ENCODE measurements at places on chromosomes 4 and X.
A peak's percentile ranks its signal among the peaks of the same experiment; 100 is the strongest.

- DNase-seq = no peak
These were observed 23.6 kb downstream of the TMEM255A start for GRCh38 chrX:120287513-120288112.

- DNase-seq = no peak
These were observed 128.6 kb downstream of the SHROOM3 start for GRCh38 chr4:76563454-76564122.

DNA sequence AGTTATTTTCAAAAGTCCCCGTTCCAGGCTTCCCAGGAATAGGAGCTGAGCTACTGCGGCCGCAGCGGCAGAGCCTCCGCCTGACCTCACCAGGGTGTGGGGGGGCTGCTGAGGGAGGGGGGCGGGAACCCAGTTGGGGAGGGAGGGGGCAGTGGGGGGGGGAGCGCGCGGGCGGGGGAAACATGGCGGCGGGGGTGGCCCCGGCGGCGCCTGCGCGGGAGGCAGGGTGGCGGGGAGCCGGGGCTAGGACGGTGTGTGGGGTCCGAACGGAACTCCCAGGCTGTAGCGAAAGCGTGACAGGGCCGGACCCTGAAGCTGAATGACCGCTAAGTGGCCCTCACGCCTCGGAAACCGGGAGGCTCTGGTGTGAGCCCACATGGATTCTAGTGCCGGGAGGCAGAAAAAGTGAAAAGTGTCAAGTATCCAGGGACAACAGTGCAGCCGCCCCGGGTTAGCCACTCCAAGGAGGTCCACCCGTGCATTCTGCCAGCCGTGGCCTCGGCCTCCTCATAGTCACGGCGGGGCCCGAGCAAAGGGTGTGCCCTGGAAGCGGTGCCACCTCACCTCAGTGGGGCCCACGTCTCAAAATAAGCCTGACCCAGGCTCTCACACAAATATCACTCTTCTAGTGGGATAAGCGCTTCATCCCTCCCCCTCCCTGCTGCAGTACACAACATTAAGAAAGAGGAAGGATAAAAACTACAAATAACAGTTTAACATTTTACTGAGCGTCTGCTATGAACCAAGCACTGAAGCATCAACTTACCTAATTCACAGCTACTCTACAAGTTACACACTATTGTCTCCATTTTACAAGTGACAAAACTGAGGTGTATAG, at the start of gene KLHL13:
Gene KLHL13, minus strand, starts transcription at position 98 of the 838 bp plus-strand sequence. CDS start 88,337 bp downstream, outside the sequence.
- peak; percentile 70 for DNase-seq

- no peak for DNase-seq
These were observed 510.9 kb downstream of the PPP4R3C start for GRCh38 chrX:26952213-26952612.

GRCh38 chrX:76550016-76550415, 122.5 kb downstream of the MAGEE1 start:
- no peak for DNase-seq

- no peak for DNase-seq
These were observed 168.5 kb upstream of the MXRA5 start for GRCh38 chrX:3514996-3515395.

DNA sequence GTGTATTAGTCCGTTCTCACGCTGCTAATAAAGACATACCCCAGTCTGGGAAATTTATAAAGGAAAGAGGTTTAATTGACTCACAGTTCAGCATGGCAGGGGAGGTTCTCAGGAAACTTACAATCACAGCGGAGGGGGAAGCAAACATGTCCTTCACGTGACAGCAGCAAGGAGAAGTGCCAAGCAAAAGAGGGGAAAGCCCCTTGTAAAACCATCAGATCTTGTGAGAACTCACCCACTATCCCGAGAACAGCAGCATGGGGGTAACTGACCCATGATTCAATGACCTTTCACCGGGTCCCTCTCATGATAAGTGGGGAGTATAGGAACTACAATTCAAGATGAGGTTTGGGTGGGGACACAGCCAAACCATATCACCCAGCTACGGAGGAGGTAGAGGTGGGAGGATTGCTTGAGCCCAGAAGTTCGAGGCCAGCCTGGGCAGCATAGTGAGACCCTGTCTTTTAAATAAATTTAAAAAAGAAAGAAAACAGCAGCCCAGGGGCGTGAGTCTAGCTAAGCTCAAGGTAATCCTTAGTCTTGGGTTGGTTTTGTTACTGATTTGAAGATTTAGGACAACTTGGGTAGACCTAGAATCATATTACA, 46.4 kb upstream of the TMEM131L start:
- no peak for DNase-seq

GRCh38 chr4:121428721-121429120, 47.9 kb upstream of the QRFPR start:
- no peak for DNase-seq

DNA sequence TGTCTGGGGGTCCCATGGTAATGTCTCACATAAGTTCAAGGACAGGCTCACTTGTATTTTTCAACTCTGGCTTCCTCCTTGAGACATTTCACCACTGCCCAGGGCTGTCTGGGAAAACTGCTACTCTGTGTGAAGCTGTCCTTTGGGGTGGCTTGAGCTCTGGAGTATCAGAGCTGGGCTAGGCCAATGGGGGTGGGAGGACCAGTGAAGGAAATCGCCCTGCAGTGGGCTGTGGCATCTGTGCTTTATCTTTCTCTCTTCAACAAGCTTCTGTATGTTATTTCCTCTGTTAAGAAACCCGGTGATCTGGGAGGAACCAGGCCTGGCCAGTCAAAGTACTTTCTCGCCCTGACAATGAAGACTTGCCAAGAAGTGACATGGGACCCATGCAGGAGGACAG, 87.4 kb downstream of the SMIM20 start:
- DNase-seq = no peak

DNA sequence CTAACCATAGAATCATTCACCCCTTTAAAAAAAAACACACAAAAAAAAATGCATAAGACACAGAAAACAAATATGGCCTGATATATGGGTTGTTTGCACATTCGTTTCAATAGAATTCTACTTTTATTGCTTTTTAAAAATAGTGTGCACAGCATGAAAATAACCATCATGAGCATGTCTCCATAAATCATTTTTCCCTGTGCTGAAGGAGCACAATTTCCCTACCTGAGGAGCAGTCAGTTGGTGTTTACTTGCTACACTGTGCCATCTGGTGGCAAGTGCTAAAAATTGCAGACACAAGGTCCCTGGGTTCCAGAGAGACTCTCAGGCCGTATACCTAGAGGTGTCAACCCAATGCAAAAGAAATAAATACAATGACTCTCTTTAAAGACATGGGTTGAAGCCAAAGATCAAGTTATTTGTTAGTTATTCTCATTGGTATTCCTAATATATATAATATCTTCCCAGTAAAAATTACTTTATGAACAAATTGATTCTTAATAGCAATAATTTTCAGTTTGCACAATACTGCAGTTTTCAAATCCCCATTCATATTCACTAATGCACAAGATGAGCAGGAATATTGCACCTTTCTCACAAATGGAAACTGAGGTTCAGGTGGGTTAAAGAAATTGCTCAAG, 551.4 kb downstream of the IQCM start:
- peak; percentile 57 for DNase-seq

- DNase-seq = no peak
These were observed 127.3 kb downstream of the PRSS12 start for GRCh38 chr4:118225511-118225910.

DNA sequence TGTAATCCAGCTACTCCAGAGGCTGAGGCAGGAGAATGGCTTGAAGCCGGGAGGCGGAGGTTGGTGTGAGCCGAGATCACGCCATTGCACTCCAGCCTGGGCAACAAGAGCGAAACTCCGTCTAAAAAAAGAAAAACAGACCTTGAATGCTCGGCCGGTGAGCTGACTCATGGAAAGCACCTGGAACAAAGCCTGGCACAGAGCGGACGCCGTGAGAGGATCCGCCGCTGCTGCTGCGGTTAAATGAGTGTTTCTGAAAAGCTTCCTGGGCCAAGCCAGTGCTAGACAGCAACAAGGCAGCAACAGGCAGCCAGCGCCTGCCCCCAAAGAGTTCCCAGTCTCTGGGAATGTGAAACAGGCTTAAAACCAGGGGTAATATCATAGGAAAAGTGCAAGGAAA, 186.4 kb downstream of the AFAP1 start:
- no peak for DNase-seq

DNA sequence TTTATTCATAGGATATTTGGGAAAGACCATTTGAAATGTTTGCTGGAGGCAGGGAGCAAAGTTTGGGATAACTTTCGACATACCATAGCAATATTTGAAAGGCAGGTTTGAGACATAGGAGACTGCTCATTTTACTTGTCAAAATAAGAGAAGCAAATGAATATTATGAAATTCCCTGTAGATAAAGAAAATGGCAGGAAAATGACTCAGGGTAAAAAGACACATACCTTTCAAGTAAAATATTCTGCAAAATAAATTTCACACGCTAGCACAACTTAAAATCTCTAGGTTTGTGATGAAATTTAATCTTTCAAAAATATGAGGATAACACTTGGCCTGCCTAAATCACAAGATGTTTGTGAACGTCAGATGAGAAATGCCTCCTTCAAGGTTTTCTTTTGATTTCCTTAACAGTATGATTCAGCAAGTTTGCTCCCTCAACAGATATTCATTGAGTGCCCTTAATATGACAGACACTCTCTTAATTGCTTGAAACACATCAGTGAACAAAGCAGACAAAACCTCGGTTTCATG, 6.6 kb downstream of the TMEM156 start:
- DNase-seq = no peak

DNA sequence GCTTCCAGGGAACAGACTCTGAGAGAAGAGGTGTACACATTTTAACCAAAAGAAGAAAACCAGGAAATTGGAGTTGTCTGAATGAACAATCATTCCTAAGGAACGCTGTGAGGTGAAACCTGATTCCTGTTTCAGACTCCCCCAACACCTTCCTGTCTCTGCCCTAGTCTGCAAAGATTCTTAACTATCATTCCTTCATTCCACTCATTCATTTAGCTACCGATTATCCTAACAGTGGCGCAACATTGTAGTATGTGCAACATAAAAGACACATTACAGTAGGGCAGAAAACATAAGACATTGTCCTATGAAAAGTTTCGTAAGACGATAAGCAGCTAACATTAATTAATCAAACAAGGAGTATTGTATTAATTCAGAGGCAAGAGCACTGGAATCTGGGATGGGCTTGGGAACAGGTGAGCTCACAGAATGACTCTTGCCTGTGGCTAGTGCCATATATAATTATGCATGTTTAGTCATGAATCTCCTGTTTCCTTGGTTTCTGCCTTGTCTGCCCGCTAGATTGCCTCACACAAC, 23.8 kb upstream of the ADH7 start:
- peak; percentile 18 for DNase-seq

DNA sequence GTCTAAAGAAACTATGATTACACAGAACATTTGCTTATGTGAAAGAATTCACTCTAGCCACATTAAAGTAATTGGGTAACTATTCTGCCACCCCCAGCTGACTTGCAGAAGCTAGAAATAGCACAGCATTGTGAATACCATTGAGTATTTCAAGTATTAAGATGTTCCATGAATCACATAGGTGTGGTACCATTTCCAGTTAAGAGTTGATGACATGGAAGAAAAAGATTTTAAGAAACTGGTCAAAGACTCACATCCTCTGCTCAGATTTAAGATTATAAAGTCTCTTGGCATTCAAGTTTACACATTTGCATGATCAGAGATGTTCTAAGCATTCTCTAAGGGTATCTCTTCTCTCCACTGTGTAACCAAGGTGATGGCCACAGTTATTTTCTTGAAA, 287.5 kb downstream of the CAMK2D start:
- no peak for DNase-seq

GRCh38 chr4:132203618-132204017, 945.5 kb upstream of the PCDH10 start:
- no peak for DNase-seq

DNA sequence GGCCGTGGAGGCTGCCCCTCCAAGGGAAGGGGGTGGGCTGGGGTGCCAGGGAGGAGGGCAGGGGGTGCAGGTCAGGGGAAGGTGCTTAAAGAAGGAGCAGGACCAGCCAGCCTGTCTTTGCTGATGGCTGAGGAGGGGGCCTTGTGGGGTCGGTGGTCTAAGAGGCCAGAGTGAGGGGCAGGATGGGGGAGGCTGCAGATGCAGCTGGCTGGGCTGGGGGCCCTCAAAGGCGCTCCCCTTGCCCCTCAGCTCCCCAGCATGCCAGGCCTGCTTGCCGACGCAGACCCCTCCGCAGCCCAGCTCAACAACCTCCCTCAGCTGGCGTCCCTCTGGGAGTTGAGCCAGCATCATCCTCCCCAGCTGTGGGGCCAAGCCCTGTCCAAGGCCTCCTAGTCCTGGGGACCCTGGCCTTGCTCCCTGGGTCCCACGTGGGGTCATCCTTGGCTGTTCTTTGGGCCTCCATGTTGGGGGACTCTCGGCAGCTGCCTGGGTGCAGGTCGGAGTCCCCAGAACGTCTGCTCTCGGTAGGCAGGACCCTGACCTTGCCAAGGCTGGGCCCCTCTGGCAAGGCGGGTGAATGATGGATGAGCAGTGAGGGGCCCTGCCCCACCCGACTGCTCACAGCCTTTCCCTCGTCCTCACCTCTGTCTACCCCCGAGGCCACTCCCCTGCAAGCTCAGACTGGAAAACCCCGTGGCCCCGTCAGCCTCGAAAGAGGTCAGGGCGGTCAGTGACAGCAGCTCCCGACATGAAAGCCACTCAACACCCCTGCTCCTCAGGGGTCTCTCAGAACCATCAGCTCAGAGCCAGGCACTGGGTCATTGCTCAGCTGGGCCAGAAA, 119.4 kb downstream of the FAM53A start:
- no peak for DNase-seq

GRCh38 chrX:13697455-13697854, 8.5 kb downstream of the RAB9A start:
- DNase-seq = no peak

DNA sequence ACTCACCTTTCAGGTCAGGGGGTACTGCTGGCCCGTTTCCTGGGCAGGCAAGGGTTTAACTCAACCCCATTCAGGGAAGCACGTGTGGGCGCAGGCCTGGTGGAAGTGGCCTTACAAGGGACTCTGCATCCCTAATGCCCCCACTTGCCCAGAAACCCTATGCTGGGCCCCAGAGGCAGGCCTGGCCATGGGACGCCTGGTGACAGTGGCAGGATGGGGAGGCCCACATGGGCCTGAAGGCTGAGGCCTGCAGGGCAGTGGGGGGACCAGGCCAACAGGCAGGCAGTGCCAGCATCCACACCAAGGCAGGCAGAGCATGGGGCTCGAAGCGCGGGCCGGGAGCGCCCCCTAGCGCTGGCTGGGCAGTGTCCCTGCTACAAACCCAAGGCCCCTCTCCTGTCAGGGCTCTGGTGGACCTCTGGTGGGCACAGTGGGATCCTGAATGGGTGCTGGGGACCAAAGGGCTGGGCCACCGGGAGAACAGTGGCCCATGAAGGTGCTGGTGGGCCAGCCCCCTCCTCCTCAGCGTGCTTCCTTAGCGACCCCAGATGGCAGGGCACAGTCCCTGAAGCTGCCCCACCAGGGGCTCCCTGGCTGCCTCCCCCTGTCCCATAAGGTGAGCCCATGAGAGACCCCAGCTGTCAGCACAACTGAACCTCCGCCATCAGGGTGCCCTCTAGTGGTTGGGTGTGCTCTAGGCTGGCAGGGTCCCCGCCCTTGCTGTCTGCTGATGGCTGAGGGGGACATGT, 16.8 kb downstream of the FGFR3 start:
- peak; percentile 97 for DNase-seq

DNA sequence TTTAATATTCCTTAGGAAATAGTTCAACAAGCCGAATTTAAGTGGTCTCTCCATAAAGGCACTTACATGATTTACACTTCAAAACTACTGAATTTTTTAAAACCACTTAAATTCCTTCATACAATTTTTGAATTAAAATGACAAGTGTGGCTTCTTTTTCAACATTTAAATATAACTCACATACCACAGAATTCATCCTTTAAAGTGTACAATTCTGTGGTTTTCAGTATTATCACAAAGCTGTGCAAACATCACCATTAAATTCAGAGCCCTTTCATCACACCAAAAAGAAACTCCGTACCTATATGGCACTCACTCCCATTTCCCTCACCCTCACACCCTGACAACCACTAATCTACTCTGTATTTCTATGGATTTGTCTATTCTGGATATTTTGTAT, 200.9 kb upstream of the MAB21L2 start:
- no peak for DNase-seq
